ENCODE measurements at places on chromosomes 7 and 10.

DNA sequence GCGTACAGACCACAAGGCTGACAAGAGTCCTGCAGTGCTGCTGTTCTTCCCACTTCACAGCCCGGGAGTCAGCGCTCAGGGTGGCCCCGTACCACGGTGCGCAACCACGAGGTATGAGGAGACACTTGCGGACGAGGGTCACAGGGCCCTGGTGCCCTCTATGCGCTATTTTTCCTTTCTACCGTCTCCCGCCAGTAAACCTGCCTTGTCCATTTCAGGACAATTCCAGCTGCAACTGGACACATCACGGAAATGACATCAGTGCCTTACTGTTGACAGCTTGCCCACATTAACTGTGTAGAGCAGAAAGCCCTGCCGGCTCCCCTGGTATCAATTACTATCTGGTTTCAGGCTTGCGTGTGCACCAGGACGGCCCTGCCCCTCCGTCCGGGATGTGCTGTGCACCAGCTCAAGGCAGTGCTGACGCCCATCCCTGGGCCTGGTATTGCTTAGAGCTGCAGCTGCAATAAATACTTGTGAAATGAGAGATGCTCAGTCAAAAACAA, 65.1 kb downstream of the ZRANB1 start:
- peak; percentile 56 for DNase-seq

GRCh38 chr7:19296617-19297016, 151.4 kb upstream of the FERD3L start:
- DNase-seq, result no peak

DNA sequence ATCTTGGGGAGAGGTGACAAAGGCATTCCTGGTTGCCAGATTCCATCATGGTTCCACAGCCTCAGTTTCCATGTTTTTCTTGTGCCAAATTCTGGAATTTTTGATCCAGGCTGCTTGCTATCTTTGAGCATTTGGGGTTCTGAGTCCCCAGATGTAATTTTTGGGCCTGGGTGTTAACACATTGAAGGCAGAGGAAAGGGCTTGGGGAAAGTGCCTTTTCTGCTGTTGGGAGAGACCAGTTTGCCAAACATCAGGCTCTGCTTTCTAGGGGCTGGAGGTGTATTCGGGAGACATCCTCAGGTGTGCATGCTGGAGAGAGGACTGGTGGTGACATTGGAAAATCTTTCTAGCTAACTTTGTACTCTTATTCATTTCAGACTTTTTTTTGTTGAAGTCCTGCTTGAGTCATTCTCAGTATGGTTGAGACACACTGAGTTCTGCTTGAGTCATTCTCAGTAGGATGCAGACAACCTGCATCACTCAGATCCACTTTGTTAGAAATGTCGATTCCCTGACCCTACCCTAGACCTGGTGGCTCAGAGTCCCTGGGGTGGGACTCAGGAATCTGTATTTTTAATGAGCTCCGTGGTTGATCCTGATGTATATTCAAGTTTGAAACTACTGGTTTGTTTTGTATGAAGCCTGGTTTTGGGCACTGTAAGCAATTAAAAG, 101.0 kb downstream of the LRMDA start:
- DNase-seq, result no peak

DNA sequence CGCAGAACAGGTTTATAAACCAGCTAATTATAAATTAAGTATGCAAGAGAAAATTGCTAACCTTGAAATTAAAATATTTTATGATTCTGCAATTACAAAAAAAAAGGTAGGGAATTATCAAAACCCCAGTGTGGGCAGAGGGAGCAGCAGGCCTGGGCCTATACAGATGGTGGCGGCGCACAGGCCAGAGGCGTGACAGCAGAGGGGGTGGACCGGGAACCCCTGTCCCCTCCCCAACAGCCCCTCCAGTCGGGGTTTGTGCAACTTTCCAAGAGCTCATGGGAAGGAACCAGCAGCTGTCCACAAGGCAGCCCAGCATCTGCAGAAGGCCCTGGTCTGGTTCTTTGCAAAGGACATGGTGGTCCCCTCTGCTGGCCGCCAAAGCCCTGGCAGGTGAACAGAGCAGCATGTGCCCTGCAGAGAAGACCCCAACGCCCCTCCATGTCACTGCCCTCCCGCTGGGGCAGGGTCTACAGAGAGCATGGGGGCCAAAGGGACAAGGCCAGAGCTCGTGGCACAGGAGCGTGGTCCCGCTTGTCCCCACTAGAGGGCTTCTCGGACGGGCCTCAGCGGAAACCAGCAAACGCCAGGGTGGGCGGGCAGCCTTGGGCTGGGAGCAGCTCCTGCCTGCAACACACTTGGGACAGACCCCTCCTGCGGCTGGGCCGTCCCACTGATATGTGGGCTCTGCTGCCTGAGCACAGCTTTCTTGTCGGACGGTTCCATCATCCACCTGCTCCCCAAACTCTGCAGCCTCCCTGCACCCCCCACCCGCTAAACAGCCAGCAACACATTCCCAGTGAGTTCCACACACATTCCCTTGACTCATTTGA, 75.1 kb downstream of the EBF3 start:
- peak; percentile 48 for DNase-seq

DNA sequence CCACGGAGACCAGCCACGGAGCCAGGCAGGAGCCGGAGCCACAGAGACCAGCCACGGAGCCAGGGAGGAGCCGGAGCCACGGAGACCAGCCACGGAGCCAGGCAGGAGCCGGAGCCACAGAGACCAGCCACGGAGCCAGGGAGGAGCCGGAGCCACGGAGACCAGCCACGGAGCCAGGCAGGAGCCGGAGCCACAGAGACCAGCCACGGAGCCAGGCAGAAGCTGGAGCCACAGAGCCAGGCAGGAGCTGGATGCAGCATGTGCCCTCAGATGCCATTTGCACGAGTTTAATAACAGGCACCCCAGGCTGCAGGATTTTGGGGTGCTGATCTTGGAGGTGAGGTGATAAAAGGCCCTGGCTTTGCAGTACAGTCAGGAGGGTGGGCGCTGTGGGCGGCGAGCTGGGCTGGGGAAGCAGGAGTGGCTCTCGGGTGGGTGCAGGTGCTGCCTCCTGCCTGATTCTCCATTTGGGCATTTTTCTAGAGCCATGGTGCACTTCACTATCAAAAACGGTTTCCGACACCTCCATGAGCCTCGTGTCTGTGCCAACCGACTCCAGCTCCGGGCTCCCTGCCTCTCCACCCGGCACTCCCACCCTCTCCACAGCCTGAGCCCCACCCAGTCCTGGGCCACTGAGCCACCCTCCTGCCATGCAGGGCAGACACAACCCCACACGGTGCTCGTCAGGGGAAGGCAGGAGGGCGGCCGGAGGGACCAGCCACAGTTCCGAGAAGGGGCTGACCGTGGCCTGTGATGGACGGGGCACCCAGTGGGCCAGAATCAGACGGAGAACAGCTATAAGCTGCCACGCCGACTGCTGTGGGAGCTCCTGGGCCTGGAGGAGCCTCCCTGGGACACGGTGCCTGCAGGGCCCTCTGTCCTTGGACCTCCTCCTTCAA, 40.8 kb upstream of the NKX6-2 start:
- DNase-seq, result no peak

GRCh38 chr7:133436014-133436428, 183.1 kb downstream of the EXOC4 start:
- DNase-seq, result no peak
